Endothelial cell of umbilical vein (primary cell): ENCODE measurements at places on chromosomes 4 and X. TPM values are rescaled to one million over a fixed set of nuclear protein-coding genes. Genes with fewer than 3 reads are reported as not detected.

GRCh38 chr4:120691106-120691505 is 231.4 kb downstream of the PRDM5 start:
- no peak for DNase-seq

DNA sequence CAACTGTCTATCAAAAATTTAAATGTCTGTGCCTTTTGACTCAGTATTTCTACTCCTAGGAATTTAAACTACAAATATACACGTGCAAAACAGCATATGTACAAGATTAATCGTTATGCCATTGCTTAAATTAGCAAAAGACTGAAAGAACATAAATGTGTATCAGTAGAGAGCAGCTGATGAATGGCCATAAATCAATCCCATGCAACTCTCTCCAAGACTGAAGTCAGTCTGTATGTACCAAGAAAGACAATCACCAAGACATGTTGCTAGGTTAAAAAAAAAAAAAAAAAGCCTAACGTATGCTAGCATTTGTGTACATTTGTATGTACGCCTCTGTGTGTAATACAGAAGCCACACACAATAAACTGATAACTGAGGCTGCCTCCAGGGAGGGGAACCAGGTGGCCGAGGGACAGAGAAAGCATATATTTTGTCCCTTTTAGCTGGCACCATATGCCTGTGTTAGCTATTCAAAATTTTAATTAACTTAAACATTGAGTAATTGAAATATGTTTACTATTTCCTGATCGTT is 130.7 kb downstream of the SH3KBP1 start:
- no peak for DNase-seq

Gene ASB9
- 5.6 and 7.6 TPM in 2 replicates for total RNA-seq

- DNase-seq: peak; percentile 51
These were observed 750 bp downstream of the TMEM129 start for GRCh38 chr4:1720163-1720983.

DNA sequence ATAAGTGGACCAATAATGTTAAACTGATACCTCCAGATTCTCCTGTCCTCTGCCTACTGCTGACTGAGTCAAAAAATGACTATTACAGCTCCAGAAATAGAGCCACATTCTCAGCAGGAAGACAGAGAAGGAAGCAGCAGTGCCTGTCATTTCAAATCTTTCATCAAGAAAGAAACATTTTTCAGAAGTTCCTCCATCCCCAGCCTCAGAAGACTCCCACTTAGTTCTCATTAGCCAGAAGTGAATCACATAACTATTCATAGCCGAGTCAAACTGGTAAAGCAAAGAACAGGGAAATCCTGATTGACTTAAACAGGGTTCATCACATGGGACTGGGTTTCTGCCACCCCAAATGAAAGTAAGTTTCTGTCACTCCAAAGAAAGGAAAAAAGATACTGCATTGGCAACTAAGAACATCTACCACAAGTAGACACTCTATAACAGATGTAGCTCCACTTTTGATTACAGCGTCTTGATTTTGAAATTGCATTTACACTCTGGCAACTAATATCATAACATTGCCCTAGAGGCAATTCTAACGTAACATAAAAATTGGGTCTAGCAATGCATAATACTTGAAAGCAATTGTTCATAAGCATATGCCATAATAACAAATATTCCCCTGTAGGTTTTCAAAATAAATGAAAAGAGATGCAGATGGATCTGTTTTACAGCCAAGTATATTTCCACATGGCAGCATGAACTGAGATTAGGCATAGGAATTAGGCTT is 599.8 kb downstream of the GALNTL6 start:
- no peak for DNase-seq

- no peak for DNase-seq
These were observed 19.8 kb downstream of the CENPVL3 start for GRCh38 chrX:51598899-51599298.

Gene ADH1B
- not detected in 2 replicates for total RNA-seq

Gene TEX13D
- not detected in 2 replicates for total RNA-seq

- peak; percentile 84 for DNase-seq
These were observed 11.2 kb upstream of the PDGFRA start for GRCh38 chr4:54217642-54218495.

- DNase-seq: peak; percentile 55
These were observed 31.6 kb upstream of the IRAK1 start for GRCh38 chrX:154051201-154051810.

DNA sequence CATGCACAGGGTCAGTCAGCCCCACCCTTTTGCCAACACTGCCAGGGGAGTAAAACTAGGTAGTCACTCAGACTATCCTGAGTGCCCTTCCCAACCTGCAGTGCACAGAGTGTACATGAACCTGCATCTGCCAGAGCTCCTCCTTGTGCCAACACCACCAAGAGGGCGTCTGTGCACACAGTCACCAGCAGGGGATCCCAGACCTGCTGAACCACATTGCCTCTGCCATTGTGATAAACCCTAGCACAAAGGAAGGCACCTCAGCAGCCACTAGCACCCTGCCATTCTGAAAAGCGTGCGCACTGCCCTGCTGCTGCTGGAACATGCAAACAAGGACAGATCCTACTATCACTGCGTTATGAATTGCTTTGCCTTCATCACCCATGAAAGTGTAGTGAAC is 247.8 kb upstream of the POU3F4 start:
- DNase-seq: no peak

Gene CDX4
- not detected in 2 replicates for total RNA-seq

Gene GPR78
- total RNA-seq: not detected in 2 replicates
